ENCODE measurements at places on chromosomes 2 and 18.

- peak; percentile 37 for DNase-seq
Observed at GRCh38 chr2:241564596-241565410, 6.3 kb downstream of the BOK start.

DNA sequence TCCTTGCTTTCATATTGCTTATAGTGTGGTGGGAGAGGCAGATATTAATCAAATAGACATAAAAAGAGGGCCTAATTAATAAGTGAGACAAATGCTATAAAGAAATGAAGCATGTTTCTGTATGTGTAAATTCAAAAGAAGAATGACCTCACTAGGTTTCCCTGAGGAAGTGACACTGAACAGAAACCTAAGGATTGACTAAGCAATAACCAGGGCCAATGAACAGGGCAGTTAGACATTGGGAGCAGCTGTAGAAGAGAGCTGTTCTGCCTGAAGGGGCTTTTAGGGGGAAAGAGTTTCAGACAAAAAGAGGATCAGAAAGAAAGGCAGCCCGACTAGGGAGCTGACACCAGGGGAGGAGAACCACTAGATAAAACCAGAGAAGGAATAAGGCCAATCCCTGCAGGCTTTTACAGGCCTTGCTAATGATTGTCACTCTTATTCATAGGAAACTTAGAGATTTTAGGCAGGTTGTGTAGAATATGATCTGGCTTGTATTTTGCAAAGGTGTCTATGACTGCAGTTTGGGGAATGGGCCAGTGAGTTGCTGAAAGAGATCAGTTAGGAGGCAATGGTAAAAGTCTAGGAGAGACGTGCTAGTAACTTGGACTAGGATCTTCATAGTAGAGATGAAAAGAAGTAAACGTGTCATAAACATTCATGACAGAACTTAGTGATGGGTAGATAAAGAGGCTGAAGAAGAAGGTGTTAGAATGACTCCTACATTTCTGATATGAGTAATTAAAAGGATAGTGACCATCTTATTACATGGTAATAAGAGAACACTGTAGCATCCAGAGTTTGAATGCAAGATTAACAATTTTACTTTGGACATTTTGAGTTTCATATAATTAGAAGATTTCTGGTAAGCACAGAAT lies 26.8 kb upstream of the NABP1 start:
- no peak for DNase-seq

GRCh38 chr2:195575879-195576401 lies 81.1 kb upstream of the SLC39A10 start:
- peak; percentile 87 for DNase-seq

DNA sequence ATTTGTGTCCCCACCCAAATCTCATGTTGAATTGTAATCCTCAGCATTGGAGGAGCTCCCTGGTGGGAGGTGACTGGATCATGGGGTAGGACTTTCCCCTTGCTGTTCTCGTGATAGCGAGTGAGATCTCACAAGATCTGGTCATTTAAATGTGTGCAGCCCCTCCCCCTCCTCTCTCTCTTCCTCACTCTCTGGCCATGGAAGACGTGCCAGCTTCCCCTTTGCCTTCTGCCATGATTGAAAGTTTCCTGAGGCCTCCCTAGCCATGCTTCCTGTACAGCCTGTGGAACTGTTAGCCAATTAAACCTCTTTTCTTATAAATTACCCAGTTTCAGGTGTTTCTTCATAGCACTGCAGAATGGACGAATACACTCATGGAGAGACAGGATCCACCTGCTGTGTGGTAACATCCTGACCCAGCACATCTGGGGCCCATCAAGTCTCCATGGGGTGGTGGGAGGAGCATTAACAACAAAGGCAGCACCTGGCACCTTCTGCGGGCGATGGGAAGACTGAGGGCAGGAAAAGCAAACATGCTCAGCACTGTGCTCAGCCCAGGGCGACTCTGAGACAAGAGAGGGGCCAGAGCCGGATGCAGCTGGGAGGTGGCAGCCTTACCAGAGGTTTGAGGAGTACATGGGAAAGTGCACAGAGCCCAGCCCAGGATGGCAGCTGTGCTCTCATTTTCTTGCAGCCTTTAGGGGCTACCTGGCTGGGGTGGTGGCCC lies 16.2 kb upstream of the ALPP start:
- no peak for DNase-seq

Data from kidney glomerular epithelial cell (primary cell).